ENCODE measurements at places on chromosomes 6 and 20.
A peak's percentile ranks its signal among the peaks of the same experiment; 100 is the strongest.

DNA sequence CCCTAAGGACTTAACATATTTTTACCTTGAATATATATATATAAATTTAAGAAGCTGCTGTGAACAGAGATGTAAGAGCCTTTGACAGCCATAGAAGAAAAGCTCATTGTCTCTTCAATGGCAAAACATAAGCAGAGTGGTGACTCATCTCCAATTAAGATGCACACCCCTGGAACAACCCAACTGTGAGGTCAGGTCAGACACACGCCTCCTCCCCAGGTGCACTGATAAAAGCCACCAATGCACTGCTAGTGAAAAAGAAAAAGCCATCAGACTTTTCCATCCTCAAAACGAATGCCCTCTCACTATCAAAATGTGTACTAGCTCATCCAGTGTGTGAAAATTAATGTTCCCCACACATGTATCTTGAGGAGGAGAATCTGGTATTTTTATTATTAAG lies 100.1 kb downstream of the SMLR1 start:
- DNase-seq, result no peak

DNA sequence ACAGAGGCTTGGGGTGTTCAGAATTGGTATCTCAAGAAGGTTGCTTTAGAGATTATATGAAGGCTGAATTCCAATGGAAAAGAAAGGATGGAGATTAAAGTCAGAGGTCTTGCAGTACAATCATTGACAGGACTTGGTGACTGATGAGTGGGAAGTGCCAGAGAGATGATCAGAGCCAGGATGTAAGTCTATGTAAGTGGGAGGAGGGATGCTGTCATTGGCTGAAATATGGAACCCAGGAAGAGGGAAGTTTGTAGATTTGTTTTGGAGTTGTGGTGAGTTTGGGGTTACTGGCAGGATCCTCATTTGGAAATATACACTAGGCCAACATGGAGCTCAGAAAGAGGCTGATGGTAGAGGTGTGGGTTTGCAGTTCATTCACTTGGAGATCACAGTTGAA lies 23.8 kb upstream of the TNFAIP3 start:
- no peak for DNase-seq

DNA sequence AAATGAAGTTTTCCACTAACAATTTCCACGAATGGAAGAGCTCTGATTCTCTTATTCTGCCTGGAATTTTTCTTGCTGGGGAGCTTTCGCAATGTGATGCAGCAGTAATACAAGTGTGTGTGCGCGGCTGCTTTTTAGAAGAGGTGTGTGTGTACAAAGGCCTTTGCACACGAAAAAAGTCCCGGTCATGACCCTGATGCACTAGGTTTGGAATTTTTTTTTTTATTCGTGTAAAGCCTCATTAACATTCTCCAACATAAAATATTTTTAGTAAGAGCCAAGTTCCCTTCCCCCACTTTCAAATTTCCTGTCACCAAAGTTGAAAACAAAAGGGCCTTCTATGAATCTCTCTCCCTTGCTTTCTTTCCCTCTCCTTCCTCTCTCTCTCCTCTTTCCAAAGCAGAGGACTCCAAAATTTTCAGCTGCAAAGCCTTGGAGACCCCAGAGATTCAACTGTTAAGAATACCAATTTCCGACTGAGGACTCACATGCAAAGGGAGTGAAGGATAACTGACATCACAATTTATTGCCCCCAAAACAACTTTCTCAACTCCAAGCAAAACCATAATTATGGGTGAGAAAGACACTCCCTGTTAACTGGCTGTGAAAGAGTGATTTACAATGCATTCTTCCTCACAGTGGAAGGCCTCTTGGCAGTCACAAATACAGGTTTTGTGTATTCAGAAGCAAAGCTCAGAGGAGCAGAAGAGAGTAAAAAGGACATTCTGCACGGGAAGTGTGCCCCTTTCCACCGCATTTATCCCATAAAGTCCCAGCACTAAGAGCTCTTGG lies 421.2 kb upstream of the JARID2 start:
- DNase-seq, result no peak

- DNase-seq, result no peak
Measured at GRCh38 chr6:128763599-128764300, 119.2 kb upstream of the LAMA2 start.

DNA sequence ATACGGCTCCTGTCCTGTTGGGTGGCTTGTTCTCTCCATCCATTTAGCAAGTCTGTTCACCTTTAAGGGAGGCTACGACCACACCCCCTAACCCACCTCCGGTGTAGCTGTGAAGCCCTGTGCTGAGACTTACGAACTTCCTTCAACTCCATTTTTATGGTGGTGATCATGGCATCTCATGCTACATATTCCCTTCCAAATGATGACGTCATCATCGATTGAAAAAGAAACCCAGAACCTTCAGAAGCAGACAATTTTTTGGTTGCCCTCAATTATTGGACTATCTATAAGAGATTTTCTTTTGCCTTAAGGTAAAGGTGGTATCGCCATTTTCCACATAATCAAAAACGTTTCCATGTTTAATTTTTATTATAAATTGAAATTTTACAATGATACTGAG lies 389.0 kb downstream of the CBLN4 start:
- DNase-seq, result no peak

DNA sequence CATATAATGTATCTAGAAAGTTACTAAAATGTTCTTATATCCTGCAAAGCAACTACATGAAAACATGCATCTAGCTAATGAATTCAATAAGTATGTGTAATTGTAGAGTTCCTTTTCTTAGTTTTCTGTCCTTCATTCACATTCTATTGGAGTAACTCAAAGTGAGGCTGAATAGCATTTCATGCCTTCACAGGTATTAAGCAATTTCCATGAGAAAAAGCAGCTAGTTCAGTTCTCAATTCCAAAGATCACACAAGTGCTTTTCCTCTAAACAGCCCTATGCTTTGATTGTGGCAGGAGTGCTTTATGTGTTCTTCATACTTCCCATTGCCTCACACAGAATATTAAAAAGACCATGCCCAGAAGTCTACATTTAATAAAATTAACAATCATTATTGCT lies 274.9 kb downstream of the RFPL4B start:
- no peak for DNase-seq

DNA sequence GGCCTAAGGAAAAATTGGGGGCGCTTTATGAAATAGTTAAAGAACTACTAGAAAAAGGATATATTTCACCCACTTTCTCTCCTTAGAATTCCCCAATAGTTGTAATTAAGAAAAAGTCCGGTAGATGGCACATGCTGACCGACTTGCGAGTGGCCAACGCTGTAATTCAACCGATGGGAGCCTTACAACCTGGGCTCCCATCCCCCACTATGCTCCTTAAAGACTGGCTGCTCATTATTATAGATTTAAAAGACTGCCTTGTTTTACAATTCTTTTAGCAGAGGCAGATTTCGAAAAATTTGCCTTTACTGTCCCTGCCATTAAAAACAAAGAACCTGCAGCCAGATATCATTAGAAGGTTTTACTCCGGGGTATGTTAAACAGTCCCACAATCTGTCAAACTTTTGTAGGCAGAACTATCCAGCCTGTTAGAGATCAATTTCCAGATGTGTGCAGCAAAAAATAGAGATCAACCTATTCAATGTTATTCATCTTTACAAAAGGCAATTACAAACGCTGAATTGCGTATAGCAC lies 58.5 kb upstream of the PRSS16 start:
- peak; percentile 81 for DNase-seq

DNA sequence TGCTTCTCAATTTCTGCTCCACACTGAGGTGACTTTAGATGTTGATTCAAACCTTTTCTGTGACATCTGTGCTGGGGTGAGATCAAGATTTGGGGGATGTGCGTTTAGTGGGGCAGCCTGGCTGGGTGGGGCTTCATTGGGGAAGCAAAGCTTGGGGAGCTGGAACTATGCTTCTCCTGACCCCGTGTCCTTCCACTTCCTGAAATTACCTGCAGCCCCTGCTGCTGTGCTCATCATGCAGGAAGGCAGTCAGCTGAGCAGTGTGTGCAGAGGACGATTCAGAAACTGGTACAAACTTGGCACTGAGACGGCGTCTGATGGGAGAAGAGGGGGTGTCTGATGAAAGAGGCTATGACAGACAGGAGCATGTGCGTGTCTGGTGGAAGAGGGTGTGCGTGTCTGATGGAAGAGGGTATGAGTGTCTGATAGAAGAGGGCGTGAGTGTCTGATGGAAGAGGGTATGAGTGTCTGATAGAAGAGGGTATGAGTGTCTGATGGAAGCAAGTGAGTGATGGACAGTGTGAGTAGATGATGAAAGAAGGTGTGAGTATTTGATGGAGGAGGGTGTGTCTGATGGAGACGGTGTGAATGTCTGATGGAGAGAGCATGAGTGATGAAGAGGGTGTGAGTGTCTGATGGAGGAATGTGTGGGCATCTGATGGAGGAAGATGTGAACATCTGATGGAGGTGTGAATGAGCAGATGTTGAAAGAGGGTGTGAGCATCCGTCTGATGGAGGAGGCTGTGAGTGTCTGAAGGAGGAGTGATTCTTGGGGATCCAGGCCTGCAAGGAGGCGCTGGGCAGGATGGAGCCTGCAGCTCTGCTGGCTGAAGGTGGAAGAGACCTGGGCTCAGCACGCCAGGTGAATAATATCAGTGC lies 103.4 kb downstream of the SYCP2 start:
- no peak for DNase-seq

DNA sequence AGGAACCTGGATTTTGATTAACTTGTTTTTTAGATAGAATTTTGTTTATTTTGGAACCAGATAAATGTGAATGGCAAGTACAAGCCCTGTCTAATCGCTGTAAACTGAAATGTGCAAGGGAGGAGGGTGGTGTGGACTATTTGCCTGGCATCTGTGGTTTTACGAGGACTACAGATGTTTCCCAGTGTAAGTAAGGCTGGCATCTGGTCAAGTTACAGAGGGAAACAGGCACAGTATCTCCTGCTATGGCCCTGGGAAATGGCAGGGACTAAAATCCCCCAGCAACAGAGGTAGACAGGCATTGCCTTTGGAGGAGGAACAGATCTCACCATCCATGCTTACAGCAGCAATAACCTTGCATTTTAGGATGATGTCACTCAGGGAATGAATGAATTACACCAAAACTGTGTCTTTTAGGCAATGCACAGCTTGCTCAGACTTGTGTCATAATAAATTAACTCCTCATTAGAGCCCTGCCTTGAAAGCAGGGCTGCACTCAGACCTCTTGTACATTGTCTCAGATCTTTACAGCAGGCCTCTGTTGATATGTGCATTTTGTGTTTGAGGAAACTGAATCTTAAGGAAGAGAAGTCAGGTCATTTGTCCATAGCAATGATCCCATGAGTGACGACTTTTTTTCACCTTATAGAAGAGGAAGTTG lies 96.2 kb downstream of the TCP11 start:
- peak; percentile 46 for DNase-seq

- peak; percentile 62 for DNase-seq
Measured at GRCh38 chr20:62938105-62938888, at the start of gene GID8. Gene GID8, plus strand, starts transcription at chr20:62938147. Its CDS starts 3,356 bp downstream, at chr20:62941503.

- DNase-seq, result no peak
Measured at GRCh38 chr6:156457601-156458000, 319.6 kb upstream of the ARID1B start.

GRCh38 chr6:34793877-34794276 lies 2.0 kb downstream of the BLTP3A start:
- no peak for DNase-seq

DNA sequence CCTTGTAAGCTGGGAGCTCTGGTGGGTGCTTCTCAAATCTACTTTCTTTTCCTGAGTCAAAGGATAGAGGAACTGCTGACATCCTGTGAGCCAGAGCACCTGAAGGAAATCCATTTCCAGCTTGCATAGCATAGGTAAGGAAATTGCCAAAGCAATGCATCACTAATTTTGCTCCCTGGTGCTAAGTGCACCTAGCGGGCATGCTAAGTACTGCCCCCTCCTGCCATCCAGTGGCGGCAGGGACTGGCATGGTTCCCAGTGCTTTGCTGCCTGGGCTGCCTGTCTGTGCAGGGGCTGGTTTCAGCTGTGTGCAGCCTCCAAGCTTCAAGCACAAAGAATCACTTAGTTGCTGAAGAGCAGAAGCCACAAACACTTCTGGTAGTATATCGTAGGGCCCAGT lies 63.9 kb downstream of the FARS2 start:
- no peak for DNase-seq

GRCh38 chr6:152121910-152122309 lies 314.4 kb downstream of the ESR1 start:
- no peak for DNase-seq

GRCh38 chr6:135030056-135030473 lies 24.6 kb downstream of the HBS1L start:
- no peak for DNase-seq

GRCh38 chr20:54633374-54634355 lies 158.3 kb downstream of the DOK5 start:
- no peak for DNase-seq

GRCh38 chr20:14643146-14643545 lies 305.7 kb upstream of the FLRT3 start:
- DNase-seq, result no peak

DNA sequence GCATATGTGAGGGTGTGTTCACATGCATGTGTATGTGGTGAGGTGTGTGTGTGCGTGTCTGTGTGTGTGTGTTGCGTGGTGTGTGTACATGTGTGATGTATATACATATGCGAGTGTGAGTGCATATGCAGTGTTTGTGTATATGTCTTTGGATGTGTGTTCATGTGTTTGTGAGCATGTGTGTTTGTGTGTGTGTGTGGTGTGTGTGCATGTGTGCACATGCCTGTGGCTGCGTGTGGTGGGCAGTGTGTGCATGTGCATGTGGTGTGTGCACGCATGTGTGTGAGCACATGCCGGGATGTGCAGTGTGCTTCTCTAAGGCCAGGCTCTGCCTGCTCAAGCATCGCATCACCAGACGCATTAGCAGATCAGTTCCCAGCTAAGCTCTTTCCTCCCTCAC lies 5.7 kb downstream of the THBS2 start:
- DNase-seq, result peak; percentile 30
